NT2/D1 (cell line): ENCODE measurements at places on chromosomes 16 and 17.
A peak's percentile ranks its signal among the peaks of the same experiment; 100 is the strongest.

GRCh38 chr17:75490173-75490743, 25.1 kb downstream of the CASKIN2 start:
- DNase-seq, result no peak

GRCh38 chr16:77386831-77387814, 47.7 kb downstream of the ADAMTS18 start:
- DNase-seq, result no peak

GRCh38 chr17:75404223-75404730, 1.2 kb downstream of the GRB2 start:
- DNase-seq, result peak; percentile 64

DNA sequence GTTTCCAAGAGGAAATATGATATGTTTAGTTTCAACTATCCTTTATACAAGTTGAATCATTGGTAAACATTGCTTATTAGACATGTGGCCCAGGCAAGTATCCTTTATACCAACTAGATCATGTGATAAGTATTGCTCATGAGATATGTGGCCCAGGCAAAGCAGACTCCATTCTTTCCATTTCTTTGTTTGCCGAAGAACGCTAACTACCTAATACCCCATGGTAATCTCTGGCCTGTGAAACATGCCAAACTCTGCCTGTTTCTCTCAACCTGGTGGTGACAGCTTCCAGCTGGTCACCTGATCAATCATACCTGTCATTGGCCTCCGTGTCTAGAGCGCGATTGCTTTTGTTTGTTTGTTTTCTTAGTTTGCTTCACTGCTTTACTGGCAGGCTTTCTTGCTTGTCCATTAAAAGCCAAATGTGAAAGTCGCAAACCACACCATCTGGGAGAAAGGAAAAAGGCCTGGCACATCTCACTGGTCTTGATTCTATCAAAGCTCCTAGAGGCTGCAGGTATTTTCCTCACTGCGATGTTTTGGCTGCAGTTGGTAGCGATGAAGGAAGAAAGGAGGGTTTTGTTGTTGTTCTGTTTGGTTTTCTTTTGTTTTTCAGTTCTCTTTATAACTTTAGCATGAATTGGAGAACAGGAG, 686.2 kb downstream of the KCNJ2 start:
- no peak for DNase-seq

GRCh38 chr17:7763919-7764318, 46.4 kb downstream of the DNAH2 start:
- no peak for DNase-seq

- no peak for DNase-seq
These were observed 21.8 kb upstream of the CACNG4 start for GRCh38 chr17:66942451-66943264.
